Upper lobe of right lung (tissue), 1 donor: ENCODE measurements at places on chromosomes 7 and 10.
A peak's percentile ranks its signal among the peaks of the same experiment; 100 is the strongest.

- no peak for DNase-seq
- H3K4me1 ChIP-seq: peaks cover 8% of the 10 kb centered on the region
- peak overlapping the region; percentile 32 for H3K4me3 ChIP-seq
- H3K27ac ChIP-seq: no peak overlapping the region
- H3K36me3 ChIP-seq: no peaks in the 10 kb centered on the region
- H3K27me3 ChIP-seq: peaks cover 43% of the 10 kb centered on the region
Measured at GRCh38 chr10:93600446-93601145, 439 bp downstream of the RBP4 start.

- no peaks in the 10 kb centered on the region for H3K27me3 ChIP-seq
- H3K27ac ChIP-seq: no peak overlapping the region
- H3K4me3 ChIP-seq: no peak overlapping the region
- no peaks in the 10 kb centered on the region for H3K4me1 ChIP-seq
Measured at GRCh38 chr10:97385565-97385964, 15.6 kb downstream of the RRP12 start.

- H3K27me3 ChIP-seq: no peaks in the 10 kb centered on the region
- no peaks in the 10 kb centered on the region for H3K36me3 ChIP-seq
- no peak overlapping the region for H3K27ac ChIP-seq
- H3K4me1 ChIP-seq: peaks cover 9% of the 10 kb centered on the region
Measured at GRCh38 chr7:74220229-74220628, 10.4 kb downstream of the LAT2 start.

DNA sequence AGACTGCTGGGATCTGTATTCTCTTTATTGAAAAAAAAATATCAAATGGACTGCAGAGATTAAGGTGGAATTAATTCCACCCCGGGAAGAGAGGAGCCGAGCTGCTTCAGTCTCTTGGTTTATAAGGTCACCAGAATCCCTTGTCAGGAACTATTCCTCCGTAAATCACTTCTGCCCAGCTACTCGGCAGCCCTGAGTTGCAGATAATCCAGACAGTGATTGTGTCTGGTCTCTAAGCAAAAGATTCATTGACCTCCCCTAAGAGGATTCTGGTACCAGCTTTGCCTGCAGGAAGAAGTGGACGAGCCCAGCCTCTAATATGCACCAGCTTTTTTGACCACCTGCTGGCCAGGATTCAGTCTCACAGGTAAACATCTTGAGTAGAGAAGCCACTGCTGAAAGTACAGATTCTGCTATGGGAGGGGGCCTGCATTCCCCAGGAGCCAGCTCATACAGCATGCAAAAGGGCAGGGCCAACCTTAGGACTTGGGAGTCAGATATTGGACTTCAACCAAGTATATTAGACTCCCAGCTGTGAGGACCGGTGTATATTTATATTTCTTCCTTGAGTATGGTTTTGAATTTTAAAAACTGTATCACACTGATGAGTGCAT lies 27.1 kb upstream of the PLXNA4 start:
- H3K27ac ChIP-seq: no peak overlapping the region
- no peaks in the 10 kb centered on the region for H3K27me3 ChIP-seq
- H3K4me1 ChIP-seq: no peaks in the 10 kb centered on the region
- DNase-seq: no peak
- no peak overlapping the region for H3K4me3 ChIP-seq

DNA sequence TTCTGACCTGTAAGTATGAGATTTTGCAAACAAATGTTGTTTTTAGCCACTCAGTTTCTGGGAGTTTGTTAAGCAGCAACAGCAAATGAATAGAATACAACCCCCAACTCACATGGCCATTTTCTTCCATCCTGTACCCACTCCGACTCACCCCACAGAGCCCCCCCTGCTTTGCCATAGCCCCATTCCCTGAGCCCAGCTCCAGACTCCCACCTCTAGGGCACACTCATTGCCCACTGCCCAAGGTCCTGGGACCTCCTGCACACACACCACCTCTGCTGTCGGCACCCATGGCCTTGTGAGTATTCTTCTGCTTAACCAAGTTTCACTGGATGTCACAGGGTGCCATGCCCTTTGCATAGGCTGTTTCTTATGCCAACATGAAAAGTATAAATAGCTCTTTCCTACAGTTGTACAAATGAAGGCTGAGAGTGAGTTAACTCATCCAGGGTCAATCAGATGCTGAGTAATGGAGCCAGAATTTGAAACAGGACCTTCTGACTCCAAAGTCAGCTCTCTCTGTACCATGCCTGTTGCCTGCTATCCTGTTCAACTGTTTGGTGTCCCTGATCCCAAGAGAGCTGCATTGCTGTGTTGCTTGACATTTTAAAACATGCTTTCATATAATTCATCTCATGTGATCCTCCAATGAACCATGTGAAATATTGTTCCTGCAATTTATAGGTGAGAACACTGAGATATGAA lies 367.8 kb upstream of the ZMIZ1 start:
- no peak for DNase-seq
- no peaks in the 10 kb centered on the region for H3K36me3 ChIP-seq
- H3K4me3 ChIP-seq: no peak overlapping the region
- no peaks in the 10 kb centered on the region for H3K27me3 ChIP-seq

GRCh38 chr10:4199196-4199595 lies 414.2 kb upstream of the KLF6 start:
- no peaks in the 10 kb centered on the region for H3K27me3 ChIP-seq
- no peaks in the 10 kb centered on the region for H3K36me3 ChIP-seq
- peaks cover 13% of the 10 kb centered on the region for H3K4me1 ChIP-seq
- no peak overlapping the region for H3K27ac ChIP-seq

DNA sequence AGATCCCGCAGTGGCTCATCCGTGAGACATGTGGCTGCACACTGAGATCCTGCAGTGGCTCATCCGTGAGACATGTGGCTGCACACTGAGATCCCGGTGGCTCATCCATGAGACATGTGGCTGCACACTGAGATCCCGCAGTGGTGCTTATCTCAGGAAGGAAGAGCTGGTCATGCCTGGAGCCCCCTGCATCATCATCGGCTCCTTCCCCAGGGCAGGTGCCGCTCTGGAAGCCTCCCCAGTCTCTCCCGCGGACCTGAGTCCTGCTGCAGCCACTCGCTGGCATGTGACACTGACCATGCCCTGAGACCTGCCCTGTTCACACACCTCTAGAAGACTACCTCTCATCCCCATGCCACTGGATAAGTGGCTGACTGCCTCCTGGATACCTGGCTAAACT lies 181.3 kb downstream of the PTPRN2 start:
- no peaks in the 10 kb centered on the region for H3K27me3 ChIP-seq
- peak; percentile 26 for DNase-seq
- no peak overlapping the region for H3K4me3 ChIP-seq
- no peak overlapping the region for H3K27ac ChIP-seq

GRCh38 chr7:108637049-108637621 lies 67.5 kb downstream of the DNAJB9 start:
- H3K36me3 ChIP-seq: no peaks in the 10 kb centered on the region
- H3K4me3 ChIP-seq: no peak overlapping the region
- H3K27ac ChIP-seq: no peak overlapping the region
- no peaks in the 10 kb centered on the region for H3K27me3 ChIP-seq
